ENCODE measurements at places on chromosomes 3 and 15.

- no peak for DNase-seq
These were observed 169.8 kb upstream of the ANKRD28 start for GRCh38 chr3:15967577-15967976.

DNA sequence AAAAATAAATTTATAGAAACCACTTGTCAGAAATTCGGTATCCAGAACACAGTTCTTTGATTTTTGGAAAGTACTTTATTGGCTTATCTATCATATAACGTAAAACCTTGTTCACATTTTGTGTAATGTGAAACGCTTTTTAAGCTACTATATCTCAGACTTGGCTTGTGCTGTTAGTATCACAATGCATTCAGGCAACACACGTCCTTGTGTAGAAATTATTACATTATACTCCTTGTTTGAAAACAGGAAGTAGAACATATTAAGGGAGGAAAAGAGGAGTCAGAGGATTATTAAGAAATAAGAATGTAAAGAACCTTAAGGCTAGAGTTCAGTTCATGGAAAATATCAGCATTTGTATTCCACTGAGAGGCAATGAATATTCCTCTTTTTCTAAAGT lies 1.6 kb downstream of the DNAJC13 start:
- no peak for DNase-seq

DNA sequence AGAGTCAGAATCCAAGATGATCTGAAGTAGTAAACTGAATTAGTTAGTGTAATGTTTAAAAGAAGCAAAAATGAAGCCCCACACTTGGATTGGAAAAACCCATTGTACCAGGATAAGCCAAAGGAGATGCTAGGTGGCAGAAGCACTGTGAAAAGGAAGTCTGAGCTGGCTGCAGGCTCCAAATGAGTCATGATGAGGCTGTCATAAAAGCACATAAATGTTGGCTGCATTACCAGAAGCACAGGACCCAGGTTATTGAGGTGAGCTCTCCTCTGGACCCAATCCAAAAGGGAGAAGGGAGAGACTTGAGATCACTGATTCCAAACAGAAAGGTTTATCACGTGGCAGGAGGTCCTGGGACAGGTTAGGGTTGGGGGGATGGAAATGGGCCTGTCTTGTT lies 3.2 kb upstream of the ACAN start:
- DNase-seq, result no peak

- DNase-seq, result no peak
These were observed 16.8 kb downstream of the ATG7 start for GRCh38 chr3:11288786-11289637.

DNA sequence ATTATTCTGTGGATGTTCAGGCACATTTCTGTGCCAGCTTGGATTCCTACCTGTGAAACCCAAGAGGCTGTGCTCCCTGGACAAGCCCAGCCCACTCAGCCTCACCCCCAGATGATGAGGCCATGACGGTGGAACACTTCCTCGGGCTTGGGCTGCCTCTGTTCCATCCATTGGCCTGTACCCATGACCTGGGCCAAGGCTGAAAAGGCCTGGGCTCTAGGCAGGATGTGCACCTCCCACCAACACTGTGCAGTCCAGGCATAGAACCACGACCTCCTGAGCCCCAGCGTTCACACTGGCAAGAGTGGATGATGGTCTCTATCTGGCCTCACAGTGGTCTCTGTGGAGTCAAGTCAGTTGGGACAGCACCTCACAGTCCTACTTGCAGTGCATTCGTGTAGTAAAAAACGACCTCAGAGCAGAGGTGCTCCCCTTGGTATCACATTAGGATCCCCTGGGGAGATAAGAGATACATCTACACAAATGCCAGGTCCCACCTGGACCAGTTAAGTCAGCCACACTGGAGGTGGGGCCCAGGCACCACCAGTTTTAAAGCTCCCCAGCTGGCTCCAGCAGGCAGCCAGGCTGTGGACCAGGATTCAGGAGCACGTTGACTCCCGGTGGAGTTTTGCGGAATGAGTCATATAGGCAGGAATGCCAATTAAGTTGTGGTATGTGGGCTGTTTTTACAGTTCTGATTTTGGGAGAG lies 39.0 kb upstream of the IGF1R start:
- no peak for DNase-seq

DNA sequence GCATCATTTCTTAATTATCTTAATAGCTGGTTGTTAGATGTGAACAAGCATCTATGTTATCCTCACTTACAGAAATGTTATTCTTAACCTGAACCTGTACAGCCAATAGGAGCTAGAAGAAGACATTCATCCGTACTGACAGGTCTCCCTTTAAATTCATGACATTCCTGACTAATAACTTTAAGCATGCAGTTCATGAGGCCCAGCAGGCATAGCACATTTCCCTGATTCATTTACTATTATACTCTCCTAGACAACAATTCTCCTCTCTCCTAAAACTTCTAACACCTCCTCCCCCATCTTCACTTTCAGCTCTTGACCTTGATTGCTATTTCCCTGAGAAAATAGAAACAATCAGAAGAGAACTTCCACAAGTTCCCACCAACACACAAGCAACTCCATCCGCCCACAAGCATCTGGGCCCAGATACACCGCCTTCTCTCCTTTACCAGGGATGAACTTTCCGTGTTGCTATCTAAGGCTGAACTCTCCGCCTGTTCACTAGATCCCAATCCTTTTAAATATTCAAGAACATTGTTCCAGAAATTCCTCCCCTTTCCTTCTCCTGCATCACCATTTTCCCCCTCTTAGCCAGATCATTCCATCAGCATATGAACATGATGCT lies 62.9 kb upstream of the SPRED1 start:
- no peak for DNase-seq

DNA sequence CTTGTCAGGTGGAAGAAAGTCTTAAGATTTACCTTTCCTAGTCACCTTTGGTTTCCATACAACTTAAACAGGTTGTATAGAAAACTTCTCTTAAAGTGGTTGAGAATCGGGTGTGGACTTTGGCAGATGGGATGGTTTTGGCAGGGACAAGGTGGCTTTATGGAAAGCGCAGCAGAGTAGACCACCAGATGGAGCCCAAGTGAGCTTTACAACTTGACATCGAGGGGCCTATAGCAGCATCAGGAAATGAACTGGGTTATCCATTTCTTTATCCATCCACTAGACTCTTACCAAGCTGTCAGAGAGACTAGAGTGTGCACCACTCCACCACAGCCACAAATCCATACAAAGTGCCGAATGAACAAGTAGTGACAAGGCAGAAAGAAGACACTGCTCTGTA lies 85.3 kb upstream of the MBNL1 start:
- no peak for DNase-seq

DNA sequence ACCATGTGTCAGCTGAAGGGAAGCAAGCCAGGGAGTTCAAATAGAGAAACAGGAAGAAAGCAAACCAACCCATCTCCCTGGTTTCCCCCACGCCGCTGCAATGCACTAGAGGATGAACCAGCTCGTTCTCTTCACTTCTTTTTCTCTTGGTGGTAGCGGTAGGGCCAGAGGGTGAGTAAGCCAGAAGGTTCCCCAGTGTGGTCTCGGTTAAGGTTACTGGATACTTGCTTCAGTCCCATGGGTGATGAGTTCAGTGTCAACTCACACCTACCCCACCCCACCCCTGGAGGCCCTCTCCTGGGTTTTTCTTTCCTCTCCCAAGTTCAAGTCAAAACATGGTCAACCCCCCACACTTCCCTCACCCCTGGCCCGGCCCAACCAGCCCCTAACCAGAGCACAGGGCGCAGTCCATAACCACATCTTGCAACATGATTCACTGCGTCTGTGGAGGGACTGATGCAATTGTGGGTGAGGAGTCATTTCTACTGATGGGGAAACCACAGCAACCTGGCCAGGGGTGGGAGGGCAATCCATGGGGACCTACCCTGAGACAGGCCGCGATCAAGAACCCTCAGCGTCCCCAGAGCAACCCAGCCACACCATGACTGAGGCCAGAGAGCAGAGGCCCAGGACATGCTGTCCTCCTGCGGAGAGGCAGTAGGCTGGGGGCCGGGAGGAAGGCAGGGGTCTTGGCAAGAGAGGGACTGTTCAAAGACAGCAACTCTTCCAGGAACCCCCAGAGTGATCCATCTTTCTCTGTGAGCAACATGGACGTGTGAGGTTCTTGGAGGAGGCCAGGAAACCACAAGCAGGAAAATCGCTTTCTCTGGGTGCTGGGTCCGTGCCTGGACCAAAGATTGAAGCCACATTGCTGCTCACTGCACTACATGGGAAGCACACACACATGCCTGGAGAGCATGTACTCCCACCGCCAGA lies 276.6 kb downstream of the UACA start:
- no peak for DNase-seq

DNA sequence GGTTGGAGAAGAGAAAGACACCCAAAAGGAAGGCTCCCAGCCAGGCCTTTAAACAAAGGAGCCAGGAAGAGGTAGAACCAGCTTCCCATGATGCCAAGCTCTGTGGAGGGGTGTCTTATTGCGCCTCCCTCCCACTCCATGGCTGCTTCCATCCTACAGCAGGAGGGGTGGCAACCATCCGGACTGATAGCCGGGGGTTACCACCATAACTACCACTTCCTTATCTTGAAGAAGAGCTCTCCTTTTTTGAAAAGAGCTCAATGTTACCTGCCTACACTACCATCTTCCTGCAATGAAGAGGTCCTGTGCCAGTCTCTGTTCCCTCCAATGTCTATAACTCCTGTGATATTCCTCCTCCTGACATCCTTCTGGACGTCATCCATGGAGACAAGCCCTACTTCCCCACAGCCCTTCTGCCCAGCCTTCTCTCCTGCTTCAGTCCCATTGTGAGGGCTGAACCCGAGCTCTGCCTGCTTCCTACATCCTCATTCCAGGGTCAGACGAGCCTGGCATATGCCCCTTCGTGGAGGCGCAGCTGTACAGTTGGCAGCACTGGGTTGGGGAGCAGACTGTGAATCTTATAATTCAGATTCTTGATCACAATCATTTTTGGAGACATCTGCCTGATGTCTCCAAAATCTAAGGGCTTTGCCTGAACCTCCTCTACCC lies 8.5 kb downstream of the CCDC9B start:
- DNase-seq, result no peak

- DNase-seq, result no peak
These were observed 146.3 kb upstream of the RARB start for GRCh38 chr3:25281732-25282126.

- no peak for DNase-seq
These were observed 160.1 kb upstream of the TMC3 start for GRCh38 chr15:81534124-81534523.

GRCh38 chr15:93019090-93019489 lies 69.9 kb downstream of the RGMA start:
- no peak for DNase-seq

DNA sequence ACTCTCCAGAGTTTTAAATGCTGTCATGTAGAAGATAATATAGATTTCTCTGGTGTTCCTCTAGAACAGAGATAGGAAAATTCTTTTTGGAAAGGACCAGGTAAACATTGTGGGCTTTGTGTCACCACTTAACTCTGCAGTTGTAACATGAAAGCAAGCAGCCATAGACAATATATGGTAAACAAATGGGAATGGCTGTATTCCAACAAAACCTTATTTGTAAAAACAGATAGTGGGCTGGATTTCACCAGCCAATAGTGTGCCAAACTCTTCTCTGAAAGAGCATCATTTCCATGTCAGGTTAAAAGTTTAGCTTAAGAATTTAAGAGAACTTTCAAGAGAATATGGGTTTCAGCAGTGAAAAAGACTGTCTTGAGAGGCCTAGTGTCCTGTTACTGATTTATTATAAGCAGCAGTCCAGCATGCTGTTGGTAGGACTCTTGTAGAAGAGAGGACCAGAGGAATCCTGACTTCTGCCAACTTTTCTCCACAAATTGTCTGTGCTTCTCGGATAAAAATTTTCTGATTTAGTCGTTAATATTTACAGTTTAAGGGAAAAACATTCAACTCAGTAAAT lies 107.7 kb downstream of the TCF12 start:
- no peak for DNase-seq

DNA sequence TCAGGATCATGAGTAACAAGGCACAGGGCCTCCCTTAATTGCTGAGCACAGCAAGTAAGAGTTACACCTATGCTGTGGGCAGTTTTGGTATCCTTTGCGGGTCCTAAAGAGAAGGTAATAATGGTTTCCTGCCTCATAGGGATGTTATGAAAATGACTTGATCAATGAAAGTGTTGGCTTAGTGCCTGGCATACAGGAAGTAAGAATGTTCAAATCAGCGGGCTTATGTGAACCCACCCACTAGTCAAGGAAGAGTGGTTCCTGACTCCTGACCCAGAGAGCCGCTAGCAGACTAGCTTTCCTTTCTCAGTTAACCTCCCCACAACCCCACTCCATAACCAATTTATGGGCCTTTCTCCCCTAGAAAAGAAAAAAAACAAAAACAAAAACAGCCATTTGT lies 5.2 kb upstream of the ADAMTS9 start:
- no peak for DNase-seq

DNA sequence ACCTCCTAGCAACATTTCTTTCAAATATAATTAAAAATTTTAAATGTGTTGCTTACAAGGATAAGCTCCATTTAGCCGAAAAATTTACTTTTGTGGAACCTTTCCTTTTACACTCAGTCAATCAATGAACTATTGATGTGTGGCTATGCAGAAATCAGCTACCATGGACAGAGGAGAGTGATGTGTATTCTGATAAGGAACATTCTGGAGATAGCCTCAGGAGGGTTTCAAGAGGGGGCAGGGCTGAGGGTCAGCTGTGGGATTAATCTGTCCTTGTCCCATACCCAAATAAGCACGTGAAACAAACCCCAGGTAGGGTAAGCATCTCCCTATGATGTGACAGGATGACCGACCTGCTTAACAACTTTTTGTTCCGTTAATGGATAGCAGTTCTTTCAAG lies 192.6 kb upstream of the PROK2 start:
- DNase-seq, result no peak

- no peak for DNase-seq
These were observed 8.9 kb upstream of the RLBP1 start for GRCh38 chr15:89230277-89230676.

DNA sequence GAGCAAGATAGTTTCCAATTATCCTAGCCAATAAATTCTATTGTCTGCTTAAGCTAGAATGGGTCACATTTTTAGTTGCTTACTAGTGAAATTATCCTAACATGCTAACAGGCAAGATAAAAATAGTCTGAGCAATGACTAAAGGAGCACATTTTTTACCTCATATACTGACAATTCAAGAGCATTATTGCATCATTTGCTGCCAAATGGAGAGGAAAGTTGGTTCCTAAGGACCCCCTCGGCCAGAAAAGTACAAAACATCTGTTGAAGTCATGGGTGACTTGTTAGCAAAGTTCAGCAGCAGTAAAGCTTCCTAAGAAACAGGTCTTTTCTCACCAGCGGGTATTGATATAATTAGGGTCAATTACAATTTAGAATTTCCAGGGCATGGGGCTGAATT lies 1001.0 kb downstream of the FHIT start:
- no peak for DNase-seq

- DNase-seq, result no peak
These were observed 145.4 kb downstream of the ALCAM start for GRCh38 chr3:105512061-105512460.

- DNase-seq, result no peak
These were observed 55.9 kb upstream of the MEF2A start for GRCh38 chr15:99509686-99510461.

- no peak for DNase-seq
These were observed 407.0 kb downstream of the GAP43 start for GRCh38 chr3:116030131-116030850.

GRCh38 chr15:70259028-70259424 lies 161.3 kb upstream of the TLE3 start:
- peak; percentile 70 for DNase-seq

GRCh38 chr15:60004009-60004845 lies at the start of gene FOXB1:
FOXB1 (plus strand) TSS chr15:60004311; CDS start chr15:60004964, 653 bp downstream.
- DNase-seq, result no peak

- DNase-seq, result no peak
These were observed 57.8 kb upstream of the BOC start for GRCh38 chr3:113153499-113154107.
